ENCODE measurements at places on chromosomes 2 and 18. TPM values are rescaled to one million over a fixed set of nuclear protein-coding genes. Genes with fewer than 3 reads are reported as not detected.

The MFSD6 gene
- 18.2 TPM for total RNA-seq

The TWIST2 gene
- total RNA-seq: 10.7 TPM

The OTX1 gene
- 0.12 TPM for total RNA-seq

The IL18RAP gene
- 0.35 TPM for total RNA-seq

The POTEJ gene
- total RNA-seq: 0.12 TPM

The EML6 gene
- 21.1 TPM for total RNA-seq

The COL5A2 gene
- 147 TPM for total RNA-seq

The LIMS2 gene
- 13.8 TPM for total RNA-seq

The MRO gene
- total RNA-seq: 1.2 TPM

Measured in metanephros (tissue), 2 donors.